Stimulated activated CD4-positive, alpha-beta T cell treated with anti-CD3 and anti-CD28 coated beads, Interleukin-15, amount 100 ng/mL, for 24 hours (primary cell): ENCODE measurements at places on chromosomes 4 and X.

DNA sequence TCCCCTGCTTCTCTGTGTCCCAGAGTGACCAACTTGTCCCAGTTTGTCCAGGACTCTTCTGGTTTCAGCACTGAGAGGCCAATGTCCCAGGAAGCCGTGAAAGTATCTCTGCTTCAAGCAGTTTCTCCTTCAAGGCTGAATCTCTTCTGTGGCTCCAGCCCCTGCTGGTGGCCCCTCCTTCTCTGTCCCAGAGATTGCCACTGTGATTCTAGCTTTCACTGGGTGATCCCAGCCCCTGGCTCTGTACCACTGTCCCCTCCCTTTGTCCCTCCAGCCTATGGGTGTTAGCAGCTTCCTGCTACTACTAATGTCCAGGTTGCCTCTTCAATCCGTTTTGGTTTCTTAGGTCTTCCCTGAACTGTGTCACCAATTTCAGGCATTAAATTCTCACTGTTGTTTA, 70.5 kb downstream of the SOX3 start:
- DNase-seq = no peak

DNA sequence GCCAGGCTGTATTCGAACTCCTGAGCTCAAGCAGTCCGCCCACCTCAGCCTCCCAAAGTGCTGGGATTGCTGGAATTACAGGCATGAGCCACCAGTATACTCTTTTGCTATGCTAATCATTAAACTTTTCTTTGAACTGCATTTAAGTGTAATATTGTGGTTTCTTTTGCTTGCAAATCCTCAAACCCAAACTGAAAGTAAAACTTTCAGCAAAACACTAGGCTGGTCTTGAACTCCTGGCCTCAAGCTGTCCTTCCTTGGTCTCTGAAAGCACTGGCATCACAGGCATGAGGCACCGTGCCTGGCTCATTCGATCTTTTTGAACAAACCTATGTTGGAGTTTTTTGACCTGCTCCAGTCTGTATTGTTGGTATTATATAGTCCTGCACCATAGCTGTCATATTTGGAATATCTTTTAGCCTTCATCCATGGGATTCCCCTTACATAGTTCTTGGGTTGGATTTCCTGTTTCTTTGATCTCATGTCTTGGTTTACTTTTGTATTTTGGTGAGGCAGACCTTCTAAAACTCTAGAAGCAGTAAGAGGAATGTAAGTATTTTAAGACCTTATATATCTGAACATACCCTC, 34.1 kb downstream of the MOB1B start:
- no peak for DNase-seq

GRCh38 chr4:52249581-52249980, 198.5 kb downstream of the SPATA18 start:
- DNase-seq = no peak

- no peak for DNase-seq
Measured at GRCh38 chr4:154562697-154563254, at the start of gene FGB. TSS of gene FGB (plus strand) at chr4:154563011. CDS start at chr4:154563019, 8 bp downstream.

- no peak for DNase-seq
Measured at GRCh38 chr4:5500165-5500564, 208.2 kb downstream of the EVC2 start.

DNA sequence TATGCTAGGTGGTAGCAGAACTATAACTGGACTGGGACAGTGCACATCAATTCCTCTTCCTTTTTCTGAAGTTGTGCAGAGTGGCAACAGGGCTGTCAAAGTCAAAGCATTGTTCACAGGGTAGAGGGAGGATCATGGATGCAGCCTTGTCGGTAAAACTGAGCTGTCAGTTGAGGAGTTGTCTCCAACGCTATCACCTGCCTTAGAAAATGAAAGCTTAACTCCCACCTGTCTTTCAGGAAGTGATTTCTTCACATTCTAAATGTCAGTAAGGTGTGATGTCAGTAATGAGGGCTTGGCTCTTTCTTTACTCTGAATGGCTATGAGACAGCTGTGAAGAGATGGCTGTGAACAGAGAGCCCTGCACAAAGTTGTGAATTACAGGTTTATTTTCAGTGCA, 66.4 kb upstream of the BANK1 start:
- no peak for DNase-seq

GRCh38 chr4:1898681-1899080, 27.5 kb downstream of the NSD2 start:
- DNase-seq = no peak

DNA sequence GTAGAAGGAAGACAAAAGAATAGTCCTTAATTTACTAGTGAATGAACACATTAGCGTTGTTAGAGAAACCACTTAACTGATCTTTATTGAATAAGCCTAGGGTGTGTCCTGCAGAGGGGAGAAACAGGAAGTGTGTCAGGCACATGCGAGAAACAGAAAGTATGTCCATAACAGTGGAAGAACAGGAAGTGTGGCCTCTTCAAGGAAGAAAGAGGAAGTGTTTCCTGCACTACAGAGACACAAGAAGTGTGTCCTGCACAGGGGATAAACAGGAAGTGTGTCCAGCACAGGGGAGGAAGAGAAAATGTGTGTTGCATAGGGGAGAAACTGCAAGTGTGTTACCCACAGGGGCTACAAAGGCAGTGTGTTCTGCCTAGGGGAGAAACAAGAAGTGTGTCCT, 539.6 kb upstream of the PRKX start:
- DNase-seq = no peak

- peak; percentile 75 for DNase-seq
Measured at GRCh38 chr4:123398066-123398852, 1.7 kb downstream of the SPRY1 start.

DNA sequence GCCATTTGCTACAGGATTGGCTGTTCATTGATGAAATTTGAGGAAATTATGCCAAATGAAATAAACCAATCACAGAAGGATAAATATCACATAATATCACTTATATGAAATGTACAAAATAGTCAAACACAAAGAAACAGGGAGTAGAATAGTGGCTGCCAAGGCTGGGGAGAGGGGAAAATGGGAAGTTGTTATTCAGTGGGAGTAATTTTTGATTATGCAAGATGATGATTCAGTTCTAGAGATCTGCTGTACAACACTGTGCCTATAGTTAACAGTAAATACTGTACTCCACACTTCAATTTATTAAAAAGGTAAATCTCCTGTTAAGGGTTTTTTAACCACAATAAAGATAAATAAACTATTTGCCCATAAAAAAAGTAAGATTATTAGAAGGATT, 101.1 kb downstream of the TMA16 start:
- no peak for DNase-seq

GRCh38 chrX:65035446-65035770, 59.2 kb upstream of the ZC4H2 start:
- peak; percentile 36 for DNase-seq

DNA sequence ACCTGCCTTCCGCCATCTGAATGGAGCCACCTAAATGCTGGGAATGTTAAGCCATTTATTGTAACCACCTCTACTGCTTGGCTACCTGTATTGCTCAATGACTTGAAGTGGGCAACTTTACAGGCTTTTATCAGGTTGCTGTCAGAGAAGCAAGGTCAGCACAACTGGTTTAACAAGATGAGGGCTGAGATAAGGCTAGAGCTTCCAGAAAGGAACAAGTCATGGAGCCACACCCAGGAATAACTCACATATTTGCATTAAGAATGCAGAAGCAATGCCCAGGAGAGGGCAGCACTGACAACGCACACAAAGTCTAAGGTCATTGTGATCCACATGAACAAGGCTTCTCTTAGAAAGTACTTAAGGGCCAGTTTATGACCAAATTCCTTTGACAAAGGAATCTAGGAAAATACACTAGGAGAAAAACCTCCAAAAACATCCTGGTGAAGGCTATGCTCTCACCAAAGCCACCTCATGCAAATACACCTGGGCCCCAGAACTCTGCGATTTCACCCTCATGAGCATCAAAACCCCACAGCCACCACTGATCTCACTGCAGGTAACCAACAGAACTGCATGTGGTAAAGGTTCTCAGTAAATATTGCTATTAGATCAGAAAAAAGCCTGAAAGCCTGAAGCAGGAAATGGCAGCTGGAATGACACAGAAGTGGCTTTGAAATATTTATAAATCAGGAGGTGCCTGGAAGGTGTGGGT, 15.0 kb upstream of the STS start:
- peak; percentile 16 for DNase-seq

DNA sequence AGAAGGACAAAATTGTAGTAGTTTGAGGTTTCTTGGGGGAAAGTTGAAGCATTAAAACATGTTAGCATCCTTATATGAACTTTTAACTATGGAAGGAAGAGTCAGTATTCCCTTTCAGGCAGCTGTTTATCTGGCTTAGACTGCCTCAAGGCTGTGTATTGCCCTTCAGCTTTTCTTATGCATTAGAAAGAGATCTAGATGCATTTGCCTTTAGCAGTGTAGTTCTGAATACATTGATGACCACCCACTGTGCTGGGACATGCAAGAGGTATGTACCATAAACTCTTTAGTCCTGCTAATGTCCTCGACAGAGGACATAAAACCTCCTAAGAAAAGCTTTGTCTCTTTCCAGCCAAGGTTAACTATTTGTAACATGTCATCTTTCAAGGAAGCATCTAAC, 2.9 kb downstream of the FAM200B start:
- DNase-seq = no peak

GRCh38 chr4:52641854-52642563, 17.1 kb downstream of the USP46 start:
- peak; percentile 9 for DNase-seq

GRCh38 chr4:138118270-138118669, 123.9 kb downstream of the SLC7A11 start:
- no peak for DNase-seq

GRCh38 chrX:154718616-154719015, 32.3 kb downstream of the GAB3 start:
- DNase-seq = no peak

- DNase-seq = no peak
Measured at GRCh38 chr4:28966982-28967381, 1753.2 kb upstream of the PCDH7 start.

DNA sequence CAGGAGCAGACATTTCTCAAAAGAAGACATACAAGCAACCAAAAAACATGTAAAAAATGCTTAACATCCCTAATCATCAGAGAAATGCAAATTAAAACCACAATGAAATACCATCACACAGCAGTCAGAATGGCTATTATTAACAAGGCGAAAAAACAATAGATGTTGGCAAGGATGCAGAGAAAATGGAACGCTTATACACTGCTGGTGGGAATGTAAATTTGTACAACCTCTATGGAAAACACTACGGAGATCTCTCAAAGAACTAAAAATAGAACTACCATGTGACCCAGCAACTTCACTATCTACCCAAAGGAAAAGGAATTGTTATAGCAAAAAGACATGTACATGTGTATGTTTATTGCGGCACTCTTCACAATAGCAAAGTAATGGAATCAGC, 71.5 kb downstream of the PPP4R3C start:
- no peak for DNase-seq

DNA sequence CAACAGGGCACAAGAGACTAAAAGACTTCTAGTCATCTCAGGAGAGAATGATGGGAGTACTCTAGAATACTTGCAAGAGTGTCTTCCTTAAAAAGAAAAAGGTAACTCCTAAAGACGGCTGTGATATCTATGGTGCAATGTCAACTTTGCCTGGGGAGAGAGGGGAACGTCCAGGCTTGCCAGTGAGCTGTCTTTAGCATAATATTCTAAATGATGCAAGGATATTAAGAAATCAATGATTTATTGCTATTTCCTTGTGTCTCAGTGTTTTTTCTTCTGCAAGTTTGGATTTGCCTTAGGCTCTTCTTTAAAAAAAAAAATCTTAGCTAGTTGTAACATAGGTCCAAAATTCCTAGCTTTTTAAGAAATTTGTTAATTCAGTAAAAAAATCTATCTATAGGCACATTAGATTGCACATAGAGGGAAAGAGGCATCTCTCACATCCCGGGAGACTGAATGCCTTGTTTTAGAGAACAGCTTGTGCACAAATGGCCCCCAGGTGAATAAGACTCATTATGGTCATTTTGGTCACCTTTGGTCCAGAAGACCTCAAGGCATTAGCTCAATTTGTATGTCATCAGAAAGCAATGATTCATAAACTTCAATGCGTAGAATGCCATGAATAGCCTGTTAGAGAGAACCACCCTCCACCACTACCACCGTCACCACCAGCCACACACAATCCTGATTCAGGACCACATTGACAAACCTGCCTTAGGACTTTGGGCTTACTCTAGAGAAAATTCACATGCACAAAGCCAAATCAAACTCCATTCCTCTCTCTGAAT, 104.1 kb downstream of the PALLD start:
- no peak for DNase-seq

DNA sequence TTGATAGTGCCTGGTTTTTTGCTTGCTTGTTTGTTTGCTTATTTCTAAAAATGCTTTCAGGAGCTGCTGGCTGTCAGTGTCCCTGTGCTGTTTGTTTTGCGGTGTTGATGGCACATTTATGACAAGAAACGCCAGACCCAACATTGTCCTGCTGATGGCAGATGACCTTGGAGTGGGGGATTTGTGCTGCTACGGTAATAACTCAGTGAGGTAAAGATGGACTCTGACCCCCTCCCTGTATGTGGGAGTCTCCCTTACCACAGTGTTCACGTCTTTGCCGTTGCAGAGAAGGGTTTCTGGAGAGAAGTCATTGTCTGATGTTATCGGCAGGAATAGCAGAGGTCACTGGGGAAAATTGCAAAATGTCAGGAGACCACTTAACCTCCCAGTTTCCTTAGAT, at the start of gene ARSH:
Gene ARSH (plus strand): TSS at position 52 of the 400 bp plus-strand sequence. CDS start 67 bp downstream, at position 119.
- DNase-seq = no peak

GRCh38 chr4:38109370-38109769, 149.2 kb downstream of the PTTG2 start:
- DNase-seq = no peak

DNA sequence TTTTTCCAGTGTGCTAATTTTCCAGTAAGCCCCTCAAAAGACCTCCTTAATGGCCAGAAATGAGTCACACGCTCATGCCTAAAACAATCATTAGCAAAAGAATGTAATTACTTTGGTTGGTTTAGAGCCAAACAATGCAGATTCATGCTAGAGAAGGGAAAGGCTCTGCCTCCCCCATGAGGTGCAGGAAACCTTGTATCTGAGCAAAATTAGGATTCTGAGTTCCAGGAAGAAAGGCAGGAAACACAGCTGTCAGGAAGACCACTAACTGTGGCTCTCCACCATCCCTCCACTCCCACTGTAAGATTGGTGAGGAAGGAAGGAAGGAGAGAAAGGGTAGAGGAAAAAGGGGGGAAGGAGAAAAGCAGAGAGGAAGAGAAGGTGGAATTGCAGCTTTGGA, 104.9 kb upstream of the DHX15 start:
- DNase-seq = no peak

DNA sequence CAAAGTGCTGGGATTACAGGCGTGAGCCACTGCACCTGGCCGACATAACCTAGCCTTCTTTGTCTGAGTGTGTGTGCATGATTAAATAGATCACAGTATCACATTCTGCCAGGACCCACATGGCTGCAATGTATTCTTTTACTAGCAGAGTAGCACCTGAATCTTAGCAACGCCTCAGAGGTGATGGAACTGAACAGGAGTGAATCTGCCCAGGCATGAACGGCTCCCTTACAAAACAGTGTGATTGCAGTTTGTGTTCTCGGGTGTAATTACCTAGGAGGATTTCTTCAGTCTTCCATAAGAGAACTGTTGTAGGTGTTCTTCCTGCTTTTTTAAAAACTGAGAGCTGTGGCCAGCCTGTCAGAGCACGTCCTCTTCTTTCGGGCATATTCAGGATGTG, 122.7 kb upstream of the STS start:
- DNase-seq = no peak
